ENCODE measurements at places on chromosomes 5 and 9.

- DNase-seq: peak; percentile 68
These were observed 173.8 kb downstream of the ACTL7B start for GRCh38 chr9:108681851-108682590.

DNA sequence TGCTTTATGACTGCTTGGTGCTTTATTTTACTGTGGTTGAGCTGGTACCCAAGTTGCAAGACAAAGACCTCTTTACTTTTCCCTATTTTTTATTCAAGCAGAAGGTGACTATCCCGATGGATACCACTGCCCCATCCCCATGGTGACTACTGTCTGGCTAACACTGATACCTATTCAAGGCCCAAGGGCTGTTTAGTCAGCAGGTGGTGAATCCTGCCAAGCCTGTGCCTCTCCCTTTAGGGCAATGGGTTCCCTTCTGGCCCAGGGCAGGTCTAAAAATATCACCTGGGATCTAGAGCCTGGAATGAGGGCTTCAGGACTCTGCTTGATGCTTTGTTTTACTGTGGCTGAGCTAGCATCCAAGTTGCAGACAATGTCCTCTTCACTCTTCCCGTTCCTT lies 510.0 kb upstream of the GRAMD2B start:
- no peak for DNase-seq

GRCh38 chr9:90925581-90926257 lies 124.1 kb downstream of the SYK start:
- DNase-seq: peak; percentile 39

DNA sequence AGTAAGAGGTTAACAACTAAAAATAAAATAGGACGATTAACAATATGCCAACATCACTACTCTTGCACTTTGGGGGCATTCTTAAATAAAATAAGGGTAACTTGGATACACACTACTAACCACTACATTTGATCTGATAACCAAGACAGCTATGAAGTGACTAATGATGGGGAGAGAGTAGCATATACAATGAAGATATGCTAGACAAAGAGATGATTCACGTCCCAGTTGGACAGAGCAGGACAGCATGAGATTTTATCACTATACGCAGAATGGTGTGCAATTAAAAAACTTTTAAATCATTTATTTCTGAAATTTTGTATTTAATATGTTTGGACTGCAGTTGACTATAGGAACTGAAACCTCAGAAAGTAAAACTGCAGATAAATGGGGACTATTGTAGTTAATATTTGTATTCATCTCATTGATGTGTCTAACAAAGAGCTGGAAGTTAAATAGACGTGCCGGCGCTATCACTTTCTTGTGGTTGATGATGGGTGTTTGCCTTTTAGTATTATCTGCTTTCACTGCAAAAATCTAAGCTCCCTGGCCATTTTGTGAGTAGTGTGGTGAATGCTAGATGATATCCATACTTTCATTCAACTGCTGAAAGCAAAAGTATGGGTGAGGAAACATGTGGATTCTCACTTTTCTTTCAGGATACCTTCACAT lies 18.7 kb downstream of the GIN1 start:
- DNase-seq: no peak

GRCh38 chr9:76987594-76988200 lies 31.8 kb upstream of the FOXB2 start:
- DNase-seq: no peak

DNA sequence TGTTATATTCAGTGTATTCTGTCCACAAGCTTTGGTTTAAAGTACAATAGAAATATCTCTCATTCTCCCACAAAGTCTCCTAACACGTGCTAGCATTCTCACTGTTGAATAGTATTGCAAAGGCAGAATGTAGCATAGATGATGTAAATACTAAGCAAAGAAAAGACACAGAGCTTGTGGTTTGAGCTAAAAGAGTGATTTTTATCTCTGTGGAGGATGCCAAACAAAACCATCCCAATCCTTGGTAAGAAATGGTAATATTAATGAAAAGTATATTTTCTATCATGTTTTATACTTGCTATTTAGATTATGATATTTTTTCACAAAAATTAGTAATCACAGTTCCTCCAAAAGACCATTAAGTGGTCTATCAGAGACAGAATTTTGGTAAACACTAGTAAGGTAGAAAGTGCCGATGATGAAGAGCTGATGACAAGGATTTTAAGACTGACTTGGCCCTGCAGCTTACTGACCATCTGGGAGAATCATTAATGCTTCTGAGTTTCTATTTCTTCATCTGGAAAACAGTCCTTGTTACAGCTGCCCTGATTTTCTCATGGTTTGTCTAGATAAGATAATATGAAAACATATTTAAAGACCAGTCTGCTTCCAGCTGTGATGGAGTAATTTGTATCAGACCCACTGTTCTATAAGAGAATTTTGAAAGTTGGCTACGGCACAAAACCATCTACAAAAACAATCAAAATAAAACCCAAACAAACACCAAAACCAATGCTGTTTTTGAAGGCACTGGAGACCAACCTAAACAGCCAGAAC lies 510.2 kb downstream of the SPATA31D1 start:
- no peak for DNase-seq

DNA sequence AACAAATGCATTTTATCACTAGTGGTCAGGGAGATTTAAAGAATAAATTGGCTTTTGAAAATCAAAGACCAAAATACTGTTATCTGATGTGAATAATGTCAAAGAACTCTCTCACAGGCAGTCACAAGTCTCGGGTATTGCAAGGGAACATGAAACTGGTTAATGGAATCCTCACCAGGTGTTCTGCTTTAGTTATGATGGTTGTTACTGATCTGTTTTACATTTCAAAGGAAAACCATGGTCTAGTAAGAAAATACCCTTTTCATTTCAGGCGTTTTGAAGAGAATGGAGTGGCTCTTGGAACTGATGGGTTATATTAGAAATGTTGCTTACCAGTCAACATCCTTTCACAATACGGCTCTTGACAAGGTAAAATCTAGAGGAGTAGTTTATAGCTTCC lies 43.4 kb downstream of the HACD4 start:
- DNase-seq: no peak

DNA sequence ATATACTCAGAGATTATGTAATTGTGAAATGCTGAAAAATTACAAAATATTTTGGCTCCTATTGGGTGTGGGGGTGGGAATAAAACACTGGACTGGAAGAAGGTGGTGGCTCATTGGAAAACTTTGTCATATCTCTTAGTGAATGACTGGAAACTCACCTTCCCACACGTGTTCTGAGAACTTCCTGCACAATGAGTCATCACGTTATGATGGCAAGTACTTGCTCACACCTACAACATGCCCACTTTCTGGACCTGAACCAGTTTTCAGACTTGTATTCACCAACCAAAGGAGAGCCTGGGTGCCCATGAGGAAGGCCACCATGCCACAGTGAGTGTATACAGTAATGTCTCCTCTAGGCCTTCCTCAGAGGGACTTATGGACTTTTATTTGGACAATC lies 294.8 kb downstream of the ASTN2 start:
- no peak for DNase-seq

DNA sequence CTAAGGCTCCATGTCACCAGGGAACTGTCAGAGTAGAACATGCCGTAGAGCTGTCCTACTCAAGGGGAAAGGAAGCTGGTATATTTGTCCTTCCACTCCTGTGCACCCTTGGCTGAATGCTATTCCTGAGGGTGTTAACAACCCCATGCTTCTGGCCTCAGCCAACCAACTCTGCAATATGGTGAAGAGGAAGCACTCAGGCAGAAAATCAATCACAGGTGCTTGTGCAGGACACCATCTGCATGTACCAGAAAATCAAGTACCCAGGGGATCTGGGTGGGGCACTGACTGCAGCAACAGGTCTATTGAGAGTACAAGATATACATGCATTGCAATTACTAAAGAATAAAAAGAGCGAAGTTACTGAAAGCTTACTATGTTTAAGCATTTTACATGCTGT lies 51.4 kb upstream of the NEK6 start:
- no peak for DNase-seq

GRCh38 chr5:173429489-173430150 lies 101.4 kb upstream of the STC2 start:
- DNase-seq: no peak

GRCh38 chr9:38394416-38394815 lies 1.9 kb downstream of the ALDH1B1 start:
- DNase-seq: no peak

DNA sequence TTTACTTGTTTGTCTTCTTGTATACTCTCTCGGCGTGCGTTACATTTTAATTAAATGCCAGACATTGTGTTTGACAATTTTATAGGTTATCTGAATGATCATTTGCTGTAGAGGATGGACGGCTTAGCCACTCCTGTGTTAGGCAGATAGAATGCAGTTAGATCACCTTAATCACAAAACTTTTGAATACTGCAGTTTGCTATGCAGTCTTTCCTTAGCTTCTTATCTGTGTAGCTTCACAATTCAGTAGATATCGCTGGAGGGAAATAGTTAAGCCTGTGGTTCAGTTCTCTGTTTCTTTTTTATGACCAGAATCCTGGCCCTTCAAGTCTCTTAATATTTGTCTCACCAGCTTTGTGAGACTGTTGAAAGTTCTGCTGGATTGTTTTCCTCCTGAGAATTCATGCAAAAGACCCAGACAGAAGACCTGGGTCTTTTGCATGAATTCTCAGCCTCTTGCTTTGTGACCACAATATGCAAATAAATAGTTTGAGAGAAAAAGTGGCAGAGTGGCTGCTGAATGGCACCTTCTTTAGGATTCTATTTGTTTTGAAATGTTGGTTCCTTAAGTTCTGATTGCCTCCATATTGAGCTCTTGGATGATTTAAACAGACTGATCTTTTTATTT lies 40.2 kb downstream of the RASA1 start:
- no peak for DNase-seq

GRCh38 chr9:69120380-69121154 lies 53.5 kb upstream of the TJP2 start:
- DNase-seq: no peak

DNA sequence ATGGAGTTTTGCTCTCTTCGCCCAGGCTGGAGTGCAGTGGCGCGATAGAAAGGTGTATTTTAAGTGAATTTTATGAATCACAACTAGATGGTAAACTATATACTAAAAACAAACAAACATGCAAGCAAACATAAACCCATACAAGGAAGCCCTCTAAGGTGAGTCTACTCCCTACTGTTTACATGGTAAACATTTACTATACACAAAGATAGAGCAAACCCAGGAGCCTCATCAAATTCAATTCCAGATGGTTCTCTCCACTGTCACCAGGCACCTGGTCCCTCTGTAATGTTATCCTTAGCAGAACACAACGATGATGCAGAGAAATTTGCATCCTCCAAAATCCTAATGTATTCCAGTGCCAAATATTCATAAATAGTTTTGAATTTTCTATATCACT lies 17.9 kb downstream of the ANKH start:
- DNase-seq: no peak

- peak; percentile 55 for DNase-seq
These were observed 157.9 kb upstream of the FBN2 start for GRCh38 chr5:128695791-128696530.

- no peak for DNase-seq
These were observed 9.3 kb upstream of the ZCCHC9 start for GRCh38 chr5:81292130-81292529.

- no peak for DNase-seq
These were observed 171.6 kb downstream of the GAS1 start for GRCh38 chr9:86775718-86776117.

GRCh38 chr5:58974601-58975000 lies 391.7 kb downstream of the RAB3C start:
- no peak for DNase-seq

GRCh38 chr9:4328723-4329122 lies 28.9 kb upstream of the GLIS3 start:
- DNase-seq: peak; percentile 59

GRCh38 chr5:88882276-88883038 lies 527 bp downstream of the MEF2C start:
- DNase-seq: no peak

DNA sequence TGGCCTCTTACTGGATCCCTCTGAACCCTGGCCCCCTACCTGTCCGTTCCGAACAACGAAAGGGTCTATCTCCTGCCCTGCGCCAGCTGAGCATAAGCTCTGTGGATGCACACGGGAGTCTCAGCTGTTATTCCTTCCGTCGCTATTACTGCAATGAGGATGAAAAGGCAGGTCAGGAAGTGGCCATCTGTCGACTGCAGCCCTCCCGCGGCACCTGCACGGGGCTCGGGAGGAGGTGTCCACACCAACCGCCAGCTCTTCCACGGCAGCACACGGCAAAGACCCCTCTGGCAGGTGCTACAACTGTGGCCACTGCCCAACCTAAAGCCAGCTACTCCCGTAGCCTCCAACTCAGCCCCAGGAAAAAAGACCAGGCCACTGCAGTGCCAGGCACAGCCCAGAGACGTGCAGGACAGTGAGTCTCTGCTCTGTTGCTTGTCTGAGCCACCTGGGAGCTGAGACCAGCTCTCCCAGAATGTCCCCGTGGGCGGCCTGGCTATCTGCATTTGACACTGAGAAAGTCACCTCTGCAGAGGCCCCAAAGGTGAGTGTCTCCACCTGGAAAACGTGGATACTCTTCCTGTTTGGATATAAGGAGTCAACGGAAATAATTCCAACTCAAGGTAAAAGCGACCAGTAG lies 19.1 kb downstream of the CAMSAP1 start:
- DNase-seq: no peak

GRCh38 chr5:6043491-6044310 lies 334.6 kb downstream of the MED10 start:
- DNase-seq: no peak

GRCh38 chr9:121735065-121735792 lies 83.8 kb downstream of the DAB2IP start:
- no peak for DNase-seq

DNA sequence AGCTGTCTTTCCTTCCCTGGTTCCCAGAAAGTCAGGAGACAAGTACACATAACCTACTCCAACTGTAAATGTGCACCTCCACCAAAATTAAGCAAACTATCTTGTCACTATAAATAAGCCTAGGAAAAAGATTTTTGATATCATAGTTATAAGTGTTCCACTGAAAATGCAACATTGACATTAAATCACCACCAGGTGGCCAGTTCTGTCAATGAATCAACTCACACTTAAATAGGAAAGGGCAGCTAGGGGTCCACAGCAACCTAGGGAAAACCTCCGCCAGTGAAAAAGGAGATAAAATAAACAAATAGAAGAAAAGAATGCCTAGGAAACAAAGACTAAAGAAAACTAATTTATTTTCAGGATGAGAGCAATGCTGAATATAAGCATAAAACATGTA lies 243.0 kb upstream of the PTPRD start:
- DNase-seq: no peak

DNA sequence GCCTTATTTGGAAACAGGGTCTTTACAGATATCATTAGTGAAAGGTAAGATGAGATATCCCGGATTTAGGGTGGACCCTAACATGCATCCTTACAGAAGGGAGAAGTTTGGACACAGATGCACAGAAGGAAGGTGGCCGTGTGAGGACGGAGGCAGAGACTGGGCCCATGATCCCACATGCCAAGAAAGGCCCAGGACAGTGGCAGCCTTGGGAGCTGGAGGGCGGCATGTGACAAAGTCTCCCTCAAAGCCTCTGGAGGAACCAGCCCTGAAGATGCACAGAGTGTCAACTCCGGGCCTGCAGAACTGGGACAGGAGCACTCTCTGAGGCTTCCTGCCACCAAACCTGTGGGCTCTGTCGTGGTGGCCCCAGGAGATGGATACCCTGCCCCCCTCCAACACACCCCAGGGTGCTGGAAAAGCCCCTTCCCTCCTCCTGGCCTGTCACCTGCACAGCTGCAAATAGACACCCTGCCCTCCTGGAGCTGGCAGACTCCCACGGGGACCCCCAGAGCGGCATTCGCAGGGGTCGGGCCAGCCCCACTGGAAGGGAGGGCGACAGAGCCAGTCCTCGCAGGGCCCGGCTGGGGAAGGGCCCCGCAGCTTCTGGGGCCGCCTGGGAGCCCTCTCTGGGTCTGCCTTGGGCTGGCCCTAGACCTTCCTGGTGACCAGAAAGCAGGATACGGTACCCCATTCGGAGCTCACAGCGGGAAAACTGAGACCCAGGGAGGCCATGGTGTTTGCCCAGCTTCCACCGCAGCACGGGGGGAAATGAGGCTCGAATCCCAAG lies 7.9 kb downstream of the NACC2 start:
- DNase-seq: no peak

Data from retinal pigment epithelial cell (primary cell).